ENCODE measurements at places on chromosomes 4 and X. TPM values are rescaled to one million over a fixed set of nuclear protein-coding genes. Genes with fewer than 3 reads are reported as not detected.
A peak's percentile ranks its signal among the peaks of the same experiment; 100 is the strongest.

DNA sequence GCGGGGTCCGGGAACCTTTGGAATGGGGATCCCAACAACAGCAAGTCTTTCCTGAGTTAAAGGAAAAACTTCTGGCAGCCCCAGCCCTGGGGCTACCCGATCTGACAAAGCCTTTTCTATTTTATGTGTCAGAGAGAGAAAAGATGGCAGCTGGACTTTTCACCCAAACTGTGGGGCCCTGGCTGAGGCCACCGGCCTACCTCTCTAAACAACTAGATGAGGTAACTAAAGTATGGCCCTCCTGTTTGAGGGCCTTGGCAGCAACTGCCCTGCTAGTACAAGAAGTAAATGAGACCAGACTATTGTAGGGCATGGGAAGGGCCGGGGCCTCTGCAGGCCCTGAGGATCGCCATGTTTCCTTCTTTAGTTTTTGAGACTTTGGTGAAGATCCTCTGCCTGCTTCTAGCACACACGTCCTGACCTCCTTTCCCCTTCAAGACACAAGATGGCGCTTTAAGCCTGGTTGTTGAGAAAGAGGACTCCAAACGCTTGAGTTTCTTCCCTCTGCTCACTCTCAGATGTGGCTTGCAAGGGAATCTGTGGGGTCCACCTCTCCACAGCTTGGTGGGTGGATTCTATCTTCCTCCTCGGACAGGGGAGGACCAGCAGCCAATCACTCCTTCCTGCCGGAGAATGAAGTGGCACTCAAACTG, 18.5 kb upstream of the DRD5 start:
- DNase-seq, result peak; percentile 73

DNA sequence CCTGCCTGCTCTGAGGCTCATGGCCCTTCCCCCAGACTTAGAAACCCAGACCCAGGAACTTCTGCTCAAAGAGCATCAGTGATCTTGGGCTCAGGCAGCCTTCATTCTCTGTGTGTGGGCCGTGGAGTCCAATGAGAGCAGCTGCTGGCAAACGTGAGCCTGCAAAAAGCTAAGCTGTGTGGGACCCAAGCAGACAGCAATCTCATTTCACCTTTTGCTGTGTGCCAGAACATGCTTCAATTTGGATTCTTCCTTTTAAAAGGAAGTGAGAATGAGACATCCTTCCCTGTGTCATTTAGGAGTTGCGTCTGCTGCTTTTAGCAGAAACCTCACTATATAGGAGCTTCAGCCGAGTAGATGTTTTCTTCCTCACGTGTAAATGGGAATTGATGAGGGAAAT, 238.5 kb downstream of the EVC2 start:
- DNase-seq, result no peak

DNA sequence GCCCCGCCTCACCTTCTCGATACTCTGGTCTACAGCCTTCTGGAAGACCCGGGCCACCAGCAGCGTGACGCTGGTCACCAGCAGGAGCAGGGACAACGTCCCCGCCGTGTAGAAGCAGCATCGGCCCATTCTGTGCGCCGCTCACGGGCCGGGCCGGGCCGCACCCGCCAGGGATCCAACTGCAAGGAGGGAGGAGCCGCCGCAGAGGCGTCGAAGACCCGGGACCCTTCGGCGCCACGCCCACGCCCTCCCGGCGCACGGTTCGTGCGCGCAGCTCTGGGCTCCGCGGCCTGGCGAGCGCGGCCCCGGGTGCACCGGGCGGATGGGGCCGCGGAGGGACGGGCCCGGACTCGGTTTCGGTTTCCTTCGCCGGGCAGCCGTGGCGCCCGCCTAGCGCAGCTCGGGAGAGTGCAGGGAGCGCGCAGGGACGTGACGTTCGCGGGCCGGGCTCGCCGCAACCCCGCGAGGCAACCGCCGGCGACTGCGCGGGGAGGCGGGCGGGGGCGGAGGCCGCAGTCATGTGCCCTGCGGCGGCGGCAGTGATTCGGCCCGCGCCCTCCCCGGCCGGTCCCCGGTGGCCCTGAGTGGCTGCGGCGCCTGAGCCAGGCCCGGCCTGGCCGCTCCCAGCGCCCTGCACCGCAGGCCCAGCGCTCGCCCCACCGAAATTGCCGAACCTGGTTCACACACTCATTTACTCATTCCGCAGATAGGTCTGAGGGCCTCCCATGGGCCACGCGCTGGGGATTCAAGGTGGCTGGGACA, at the start of gene SCARB2:
Gene SCARB2, minus strand, starts transcription at position 410 of the 762 bp plus-strand sequence. Its CDS starts 281 bp downstream, at position 129.
- DNase-seq, result peak; percentile 93

GRCh38 chr4:186689476-186689875, 34.2 kb downstream of the FAT1 start:
- DNase-seq, result peak; percentile 1

DNA sequence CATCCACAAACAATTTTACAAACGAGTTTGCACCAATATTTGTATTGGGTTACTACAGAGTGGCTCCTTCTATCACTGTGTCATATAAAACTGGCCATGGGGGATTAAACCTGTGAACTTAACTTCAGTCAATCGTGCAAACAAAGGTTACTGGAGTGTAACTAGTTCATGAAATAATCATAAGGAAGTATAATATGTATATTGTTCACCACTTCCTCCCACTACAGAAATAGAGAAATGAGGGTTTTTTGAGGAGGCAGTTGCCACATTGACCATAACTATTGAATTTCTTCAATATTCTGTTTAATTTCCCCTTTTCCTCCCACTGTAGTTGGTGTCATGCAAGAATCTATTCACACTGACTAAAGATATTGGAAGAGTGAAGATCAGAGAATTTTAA, at the start of gene GPR82:
Gene GPR82, plus strand, starts transcription at position 356 of the 400 bp plus-strand sequence. CDS start 2,846 bp downstream, outside the sequence.
- DNase-seq, result no peak

The CTAG1A gene
- total RNA-seq, result not detected

DNA sequence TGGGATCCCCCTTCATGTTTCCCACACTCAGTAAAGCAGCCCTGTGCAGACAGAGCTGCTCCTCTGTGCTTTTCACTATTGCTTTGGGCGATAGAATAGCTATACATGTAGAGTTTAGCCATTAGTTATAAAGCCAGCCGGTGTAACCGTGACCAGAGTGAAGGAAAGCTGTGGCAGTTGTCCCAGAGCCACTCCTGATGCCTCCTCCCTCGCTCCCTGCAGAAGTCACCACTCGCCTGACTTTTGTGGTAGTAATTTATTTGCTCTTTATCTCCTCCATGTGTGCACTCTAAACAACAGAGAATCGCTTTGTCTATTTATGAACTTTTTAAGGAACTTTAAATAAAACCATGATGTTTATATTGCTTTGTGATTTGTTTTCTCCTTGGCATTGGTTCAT, 41.8 kb upstream of the WWC2 start:
- DNase-seq, result no peak

- DNase-seq, result no peak
These were observed 6.2 kb upstream of the AFAP1 start for GRCh38 chr4:7945709-7946380.

GRCh38 chrX:11381464-11381863, 88.3 kb downstream of the AMELX start:
- DNase-seq, result peak; percentile 19

DNA sequence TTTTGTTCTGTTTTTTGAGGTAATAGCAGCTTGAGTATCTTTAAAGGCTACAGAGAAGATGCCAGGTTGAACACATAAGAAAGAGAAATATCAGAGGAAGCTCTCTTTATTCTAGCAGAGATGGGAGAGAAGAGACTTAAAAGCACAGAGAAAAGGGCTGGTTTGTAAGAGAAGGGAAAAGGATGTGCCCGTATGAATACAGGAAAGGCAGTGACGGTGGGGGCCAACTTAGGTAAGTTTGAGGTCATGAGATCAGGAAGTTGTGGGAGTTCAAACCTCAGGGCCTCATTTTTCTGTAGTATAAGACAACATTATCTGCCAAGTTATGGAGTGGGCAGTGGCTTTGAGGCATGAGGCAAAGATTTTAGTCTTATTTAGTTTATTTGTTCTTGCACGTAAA, 121.3 kb upstream of the S100G start:
- no peak for DNase-seq

The TMEM35A gene
- total RNA-seq, result 1.4 TPM
